ENCODE measurements at places on chromosomes 3 and 15. TPM values are rescaled to one million over a fixed set of nuclear protein-coding genes. Genes with fewer than 3 reads are reported as not detected.

DNA sequence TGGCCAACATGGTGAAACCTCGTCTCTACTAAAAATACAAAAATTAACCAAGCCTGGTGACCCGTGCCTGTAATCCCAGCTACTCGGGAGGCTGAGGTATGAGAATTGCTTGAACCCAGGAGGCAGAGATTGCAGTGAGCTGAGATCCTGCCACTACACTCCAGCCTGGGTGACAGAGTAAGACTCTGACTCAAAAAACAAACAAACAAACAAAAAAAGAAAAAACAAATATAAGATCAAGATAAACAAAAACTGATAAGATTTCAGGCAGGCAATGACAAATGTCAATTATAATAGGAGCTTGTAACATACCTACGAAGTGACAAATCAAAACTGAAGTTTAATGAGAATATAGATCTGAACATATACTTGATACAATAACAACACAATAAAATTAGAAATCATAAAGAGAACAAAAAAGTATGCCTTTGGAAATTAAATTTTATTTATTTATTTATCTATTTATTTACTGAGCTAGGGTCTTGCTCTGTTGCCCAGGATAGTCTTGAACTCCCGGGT lies 70.4 kb downstream of the FAIM start:
- no peaks in the 10 kb centered on the region for H3K27me3 ChIP-seq
- no peak for DNase-seq
- H3K36me3 ChIP-seq: no peaks in the 10 kb centered on the region
- H3K4me1 ChIP-seq: no peaks in the 10 kb centered on the region
- H3K4me3 ChIP-seq: no peak overlapping the region
- no peak overlapping the region for H3K27ac ChIP-seq

DNA sequence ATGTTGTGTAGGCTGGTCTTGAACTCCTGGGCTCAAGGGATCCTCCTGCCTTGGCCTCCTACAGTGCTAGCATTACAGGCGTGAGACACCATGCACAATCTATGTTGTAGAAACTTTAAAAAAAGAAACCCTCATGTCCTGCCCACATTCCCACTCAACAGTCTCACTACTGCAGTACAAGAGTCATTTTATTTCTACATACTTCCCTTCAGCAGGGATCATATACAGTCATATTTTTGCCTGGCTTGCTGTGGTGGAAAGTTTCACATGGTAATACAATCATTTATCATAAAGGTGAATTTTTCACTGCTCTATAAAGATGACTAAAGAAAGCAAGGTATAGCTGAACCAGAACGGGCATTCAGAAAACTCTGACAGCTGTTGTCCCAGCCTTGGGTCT lies 53.8 kb upstream of the PIK3CB start:
- H3K4me1 ChIP-seq: no peaks in the 10 kb centered on the region
- H3K36me3 ChIP-seq: no peaks in the 10 kb centered on the region

GRCh38 chr15:64806509-64806908 lies 18.9 kb downstream of the PIF1 start:
- no peak for DNase-seq
- H3K36me3 ChIP-seq: no peaks in the 10 kb centered on the region
- no peak overlapping the region for H3K4me3 ChIP-seq
- no peaks in the 10 kb centered on the region for H3K27me3 ChIP-seq
- H3K27ac ChIP-seq: peak overlapping the region; percentile 89

DNA sequence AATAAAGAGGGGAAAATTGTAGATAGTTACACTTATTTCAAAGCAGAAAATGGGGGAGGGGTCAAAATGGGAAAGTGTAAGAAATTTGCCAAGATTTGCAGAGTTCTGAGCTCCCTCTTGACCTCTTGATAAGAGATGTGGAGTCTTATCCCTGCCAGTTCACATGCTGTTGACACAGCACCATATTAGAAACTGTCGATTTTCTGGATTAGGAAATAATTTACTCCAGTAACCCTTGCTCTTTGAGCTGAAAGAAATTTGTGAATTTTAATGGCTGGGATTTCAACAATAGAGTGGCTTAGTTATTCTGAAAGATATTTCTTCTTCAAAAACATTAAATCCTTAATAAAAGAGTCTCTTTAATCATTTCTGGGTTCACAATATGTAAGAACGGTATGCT lies 306.2 kb upstream of the CNTN4 start:
- no peaks in the 10 kb centered on the region for H3K4me1 ChIP-seq
- H3K4me3 ChIP-seq: no peak overlapping the region
- DNase-seq: no peak
- H3K27me3 ChIP-seq: no peaks in the 10 kb centered on the region
- H3K36me3 ChIP-seq: no peaks in the 10 kb centered on the region
- no peak overlapping the region for H3K27ac ChIP-seq

- no peaks in the 10 kb centered on the region for H3K27me3 ChIP-seq
- H3K27ac ChIP-seq: peak overlapping the region; percentile 16
- H3K36me3 ChIP-seq: no peaks in the 10 kb centered on the region
- no peaks in the 10 kb centered on the region for H3K4me1 ChIP-seq
- no peak overlapping the region for H3K4me3 ChIP-seq
Observed at GRCh38 chr15:82919231-82919886, 33.2 kb downstream of the HOMER2 start.

DNA sequence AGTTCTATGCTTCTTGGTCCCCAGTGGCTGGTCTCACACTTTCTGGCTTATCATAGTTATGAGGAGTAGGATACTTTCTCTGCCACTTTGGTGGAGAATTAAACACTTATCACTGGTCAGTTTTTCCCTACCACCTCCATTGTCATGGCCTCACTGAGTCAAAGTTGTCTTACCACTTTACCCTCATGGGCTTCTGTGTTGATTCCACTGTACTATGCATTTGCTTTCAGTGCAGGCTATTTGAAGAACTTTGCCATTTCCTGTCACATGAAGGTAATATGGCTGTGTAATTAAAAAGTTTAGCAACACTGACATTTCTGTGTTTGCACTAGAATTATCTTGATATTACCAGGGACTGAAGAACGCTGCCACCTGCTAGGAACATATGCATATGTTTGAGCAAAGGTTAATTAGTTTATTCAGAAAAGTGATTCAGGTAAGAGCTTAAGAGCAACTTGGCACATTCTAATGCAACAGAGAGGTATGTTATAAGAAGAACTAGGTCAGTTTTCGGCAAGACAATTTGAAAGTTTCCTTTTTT lies 377.3 kb downstream of the PDCD6IP start:
- H3K36me3 ChIP-seq: no peaks in the 10 kb centered on the region
- H3K27ac ChIP-seq: no peak overlapping the region
- no peak overlapping the region for H3K4me3 ChIP-seq
- no peaks in the 10 kb centered on the region for H3K4me1 ChIP-seq

DNA sequence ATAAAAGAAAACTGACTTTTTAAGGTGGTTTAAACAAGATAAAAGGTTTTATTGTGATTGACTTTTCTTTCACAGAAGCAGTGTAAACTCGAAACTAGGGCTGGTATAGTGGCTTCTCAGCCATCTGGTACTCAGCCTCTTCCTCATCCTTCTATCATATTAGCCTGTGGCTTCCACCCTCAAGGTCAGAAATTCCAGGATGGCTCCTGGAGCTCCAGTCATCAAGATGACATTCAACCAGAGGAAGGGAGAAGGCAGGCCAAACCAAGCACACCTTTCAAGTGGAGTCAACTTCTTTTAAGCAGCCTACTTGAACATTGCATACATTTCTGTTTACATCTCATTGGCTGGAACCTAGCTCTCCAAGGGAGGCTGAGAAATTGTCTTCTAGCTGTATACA lies 1.3 kb upstream of the MESD start:
- H3K4me3 ChIP-seq: no peak overlapping the region
- no peaks in the 10 kb centered on the region for H3K36me3 ChIP-seq

DNA sequence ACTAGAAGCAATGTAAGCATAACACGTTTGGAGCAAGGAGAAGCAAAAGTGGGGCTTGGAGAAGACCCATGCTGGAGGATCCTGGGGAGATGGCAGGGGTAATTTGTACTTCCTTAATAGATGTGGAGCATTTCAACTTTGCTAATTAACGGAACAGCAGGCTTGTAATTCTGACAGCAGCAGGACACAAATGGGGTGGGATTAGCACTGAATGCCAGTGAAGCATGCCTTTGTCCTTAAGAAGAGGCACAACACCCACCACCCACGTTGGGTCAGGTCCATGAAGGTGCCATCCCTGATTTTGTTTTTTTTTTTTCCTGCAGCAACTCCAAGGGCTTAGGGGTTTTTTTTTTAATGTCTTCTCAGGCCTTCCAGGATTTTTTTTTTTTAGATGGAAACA lies 231.9 kb upstream of the ROPN1 start:
- H3K4me3 ChIP-seq: no peak overlapping the region
- no peaks in the 10 kb centered on the region for H3K36me3 ChIP-seq
- no peak for DNase-seq
- no peaks in the 10 kb centered on the region for H3K27me3 ChIP-seq
- H3K4me1 ChIP-seq: no peaks in the 10 kb centered on the region

DNA sequence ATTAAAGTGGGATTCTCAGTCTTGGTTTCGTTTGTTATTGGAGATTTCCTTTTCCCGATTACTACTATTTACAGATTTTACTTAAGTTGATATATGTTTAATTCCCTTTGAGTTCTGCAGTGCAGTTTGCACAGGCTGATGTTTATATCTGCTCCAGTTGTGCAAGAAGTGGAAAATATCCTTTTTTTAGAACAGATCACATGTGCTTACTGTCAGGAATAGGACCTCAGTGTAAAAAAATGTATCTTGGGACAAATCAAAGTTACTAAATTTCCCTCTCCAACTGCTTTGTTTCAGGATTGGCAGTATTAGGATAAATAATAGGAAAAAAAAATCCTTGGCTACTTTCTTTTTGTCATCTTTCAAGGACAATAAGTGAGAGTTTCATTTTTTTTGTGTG lies 6.9 kb downstream of the MITF start:
- no peak overlapping the region for H3K4me3 ChIP-seq
- H3K27me3 ChIP-seq: no peaks in the 10 kb centered on the region
- no peaks in the 10 kb centered on the region for H3K4me1 ChIP-seq
- no peak for DNase-seq
- H3K27ac ChIP-seq: peak overlapping the region; percentile 93
- H3K36me3 ChIP-seq: no peaks in the 10 kb centered on the region

- H3K27me3 ChIP-seq: no peaks in the 10 kb centered on the region
- H3K27ac ChIP-seq: no peak overlapping the region
- H3K36me3 ChIP-seq: peaks cover 70% of the 10 kb centered on the region
- no peak overlapping the region for H3K4me3 ChIP-seq
Observed at GRCh38 chr3:136262559-136262958, 12.4 kb downstream of the PCCB start.

DNA sequence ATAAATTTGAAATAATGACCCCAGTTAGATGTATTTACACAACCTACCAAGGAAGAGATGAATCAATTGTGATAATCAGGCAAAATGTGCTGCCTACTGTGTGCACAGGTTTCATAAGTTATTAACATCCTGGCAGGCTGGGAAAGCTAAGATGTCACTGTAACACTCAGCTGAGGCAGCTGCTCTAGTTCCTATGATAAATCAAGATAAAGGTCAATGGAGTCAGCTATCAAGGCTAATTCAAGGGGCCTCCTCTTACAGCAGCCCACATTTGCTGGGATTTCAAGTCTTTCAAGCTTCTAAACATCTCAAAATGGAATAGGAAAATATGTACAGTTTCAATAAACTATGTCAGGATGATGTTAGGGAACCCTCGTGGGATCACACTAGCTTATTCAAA lies 70.7 kb upstream of the PYGO1 start:
- no peaks in the 10 kb centered on the region for H3K36me3 ChIP-seq
- H3K27ac ChIP-seq: no peak overlapping the region
- no peak overlapping the region for H3K4me3 ChIP-seq

- no peak overlapping the region for H3K4me3 ChIP-seq
- DNase-seq: peak; percentile 32
Observed at GRCh38 chr3:46719735-46720271, 2.1 kb upstream of the PRSS50 start.

- DNase-seq: no peak
- H3K27me3 ChIP-seq: no peaks in the 10 kb centered on the region
- H3K36me3 ChIP-seq: peaks cover 9% of the 10 kb centered on the region
- H3K4me3 ChIP-seq: no peak overlapping the region
- H3K27ac ChIP-seq: no peak overlapping the region
Observed at GRCh38 chr3:51998774-51999173, 3.1 kb upstream of the RPL29 start.

- H3K4me1 ChIP-seq: no peaks in the 10 kb centered on the region
- no peak overlapping the region for H3K27ac ChIP-seq
- no peaks in the 10 kb centered on the region for H3K36me3 ChIP-seq
- no peak overlapping the region for H3K4me3 ChIP-seq
- no peaks in the 10 kb centered on the region for H3K27me3 ChIP-seq
Observed at GRCh38 chr3:10550705-10551104, 45.3 kb upstream of the ATP2B2 start.

- no peak overlapping the region for H3K27ac ChIP-seq
- peaks cover 9% of the 10 kb centered on the region for H3K36me3 ChIP-seq
- H3K4me3 ChIP-seq: no peak overlapping the region
- no peaks in the 10 kb centered on the region for H3K27me3 ChIP-seq
- H3K4me1 ChIP-seq: no peaks in the 10 kb centered on the region
- DNase-seq: no peak
Observed at GRCh38 chr3:42790714-42791229, 13.5 kb downstream of the HIGD1A start.

DNA sequence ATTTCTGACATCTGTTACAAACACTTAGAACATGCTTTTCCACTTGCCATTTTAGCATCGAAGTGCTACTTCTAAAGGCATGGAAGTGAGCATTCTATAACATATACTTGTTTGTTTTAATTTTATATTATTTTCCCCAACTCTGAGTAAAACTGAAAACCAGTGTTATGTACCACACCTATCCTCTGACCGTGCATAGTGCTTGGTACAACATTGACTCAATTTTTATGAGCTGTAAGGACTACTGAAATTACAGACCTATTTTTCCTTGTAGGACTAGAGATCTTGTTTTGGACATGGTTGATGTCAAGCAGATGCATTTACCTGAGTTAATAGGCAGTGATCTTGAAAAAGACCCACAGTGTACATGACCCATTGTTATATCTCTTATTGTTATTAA lies 51.5 kb upstream of the CCNB2 start:
- peaks cover 2% of the 10 kb centered on the region for H3K36me3 ChIP-seq
- H3K27ac ChIP-seq: no peak overlapping the region
- no peak overlapping the region for H3K4me3 ChIP-seq
- no peaks in the 10 kb centered on the region for H3K4me1 ChIP-seq
- no peaks in the 10 kb centered on the region for H3K27me3 ChIP-seq

- H3K27ac ChIP-seq: no peak overlapping the region
- no peaks in the 10 kb centered on the region for H3K27me3 ChIP-seq
- no peaks in the 10 kb centered on the region for H3K36me3 ChIP-seq
Observed at GRCh38 chr3:3778641-3779270, 20.5 kb upstream of the LRRN1 start.

- H3K27me3 ChIP-seq: no peaks in the 10 kb centered on the region
- no peak for DNase-seq
- H3K27ac ChIP-seq: no peak overlapping the region
- H3K36me3 ChIP-seq: no peaks in the 10 kb centered on the region
- no peak overlapping the region for H3K4me3 ChIP-seq
Observed at GRCh38 chr15:68511073-68511991, 67.5 kb upstream of the CORO2B start.

NANOGP8 gene
- total RNA-seq: not detected

SLC12A1 gene
- not detected for total RNA-seq

CHST14 gene
- 7.1 TPM for total RNA-seq

PLA2G4D gene
- total RNA-seq: not detected

GOLGA8S gene
- total RNA-seq: 0.36 TPM

EPHB3 gene
- 2.8 TPM for total RNA-seq
